DND-41 (cell line): ENCODE measurements at places on chromosomes 1 and 21.

DNA sequence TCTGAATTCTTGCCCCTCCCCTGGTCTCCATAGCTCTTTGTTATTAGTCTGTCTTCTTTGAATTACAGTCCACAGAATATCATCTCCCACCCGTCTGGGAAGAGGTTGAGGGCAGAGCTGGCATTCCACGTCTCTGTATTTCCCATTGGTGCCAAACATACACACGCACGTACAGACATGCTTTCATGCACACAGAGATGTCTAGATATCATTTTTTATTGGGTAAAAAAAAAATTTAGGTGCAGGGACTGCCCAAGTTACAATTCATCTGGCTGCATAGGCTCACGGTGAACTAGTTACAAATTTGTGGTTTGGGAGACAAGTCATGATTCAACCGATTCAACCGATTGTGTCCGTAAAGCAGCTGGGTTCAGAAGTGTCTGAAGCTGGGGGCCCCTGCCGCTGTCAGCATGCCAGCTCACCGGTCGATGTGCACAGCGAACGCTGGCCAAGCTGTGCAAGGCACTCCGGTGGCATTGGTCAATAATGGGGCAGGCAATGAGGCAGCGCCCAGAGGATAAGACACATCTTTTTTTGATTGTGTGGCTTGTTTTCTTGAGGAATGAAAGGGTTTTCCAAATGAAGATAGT lies 73.7 kb downstream of the KCNN3 start:
- DNase-seq: no peak

DNA sequence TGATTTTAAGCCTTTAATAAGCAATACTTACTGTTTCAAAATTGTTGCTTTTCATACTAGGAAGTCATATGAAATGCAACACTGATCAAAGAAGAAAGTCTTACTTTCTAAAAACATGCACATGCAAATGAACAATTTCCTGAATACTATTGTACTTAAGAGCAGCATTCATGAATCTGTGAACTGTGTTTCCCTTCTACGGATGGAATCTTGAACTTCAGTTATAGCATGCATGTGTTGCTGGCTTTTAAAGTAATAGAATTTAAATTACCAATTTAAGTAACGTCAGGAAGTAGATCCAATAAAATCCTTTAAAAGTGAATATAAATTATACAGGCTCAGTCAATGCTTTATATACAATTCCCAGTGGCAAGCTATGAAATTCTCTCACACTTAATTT lies 348.9 kb downstream of the KCNT2 start:
- DNase-seq: no peak

GRCh38 chr1:12584900-12585525 lies 33.0 kb downstream of the DHRS3 start:
- no peak for DNase-seq

- no peak for DNase-seq
Observed at GRCh38 chr1:16396591-16396990, 29.5 kb downstream of the SZRD1 start.

DNA sequence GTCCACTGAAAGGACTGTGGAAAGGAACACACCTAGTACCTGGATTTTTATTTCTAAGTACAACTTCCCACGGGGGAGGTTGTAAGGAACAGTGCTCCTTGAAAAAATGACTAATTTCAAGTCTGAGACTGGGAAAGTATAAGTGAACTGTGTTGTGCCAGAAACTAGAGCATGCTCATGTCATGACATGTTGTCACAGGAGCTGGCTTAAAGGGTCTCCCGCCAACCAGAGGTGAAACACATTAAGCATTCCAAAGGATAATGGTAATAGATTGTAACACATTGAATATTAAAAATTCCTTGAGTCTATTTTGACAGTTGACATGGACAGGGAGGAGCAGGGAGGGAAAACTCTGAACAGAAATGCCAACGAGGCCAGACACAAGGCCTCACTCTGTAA lies 6.3 kb downstream of the ATP2B4 start:
- no peak for DNase-seq

GRCh38 chr21:16535102-16535422 lies 805.3 kb downstream of the USP25 start:
- DNase-seq: no peak

DNA sequence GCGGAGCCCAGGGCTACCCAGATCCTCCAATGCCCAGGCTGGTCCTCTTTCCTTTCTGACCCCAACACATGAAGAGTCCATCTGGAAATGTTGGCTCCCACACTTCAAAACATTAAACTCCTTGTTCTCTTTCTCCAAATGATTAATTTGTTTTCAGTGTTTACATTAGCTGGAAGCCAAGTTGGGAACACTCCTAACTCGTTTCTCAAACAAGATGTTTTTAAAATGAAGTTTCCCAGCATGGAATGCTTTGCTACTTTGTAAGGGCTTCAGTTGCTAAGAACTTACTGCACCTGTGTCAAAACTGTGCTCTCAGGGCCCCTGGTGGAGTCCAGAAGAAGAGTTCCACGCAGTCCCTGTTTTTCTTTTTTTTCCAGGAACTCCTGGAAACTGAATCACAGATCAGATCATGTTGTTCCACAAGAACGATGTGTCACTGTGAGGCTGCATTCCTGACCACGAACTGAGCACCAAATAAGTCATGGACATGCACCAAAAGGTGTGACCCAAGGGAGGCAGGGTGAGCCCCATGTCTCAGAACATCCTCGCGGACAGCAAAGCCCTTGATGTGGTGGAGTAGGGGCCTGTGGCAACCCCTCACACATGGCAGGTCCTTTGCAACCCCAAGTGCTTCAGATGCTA lies 257.3 kb downstream of the KCNJ6 start:
- no peak for DNase-seq
